ENCODE measurements at places on chromosomes 1 and 21. TPM values are rescaled to one million over a fixed set of nuclear protein-coding genes. Genes with fewer than 3 reads are reported as not detected.

GRCh38 chr21:46097336-46098293 lies at the start of gene COL6A2:
TSS of gene COL6A2 (plus strand) at chr21:46098112.
- no peaks in the 10 kb centered on the region for H3K27me3 ChIP-seq
- H3K27ac ChIP-seq = peak within 1 kb of the TSS; percentile 97
- H3K36me3 ChIP-seq = no peaks in the 10 kb centered on the region
- H3K4me3 ChIP-seq = peak within 1 kb of the TSS; percentile 88
- DNase-seq = peak; percentile 15
- H3K4me1 ChIP-seq = peaks cover 40% of the 10 kb centered on the region

KPRP gene
- total RNA-seq = not detected

DNA sequence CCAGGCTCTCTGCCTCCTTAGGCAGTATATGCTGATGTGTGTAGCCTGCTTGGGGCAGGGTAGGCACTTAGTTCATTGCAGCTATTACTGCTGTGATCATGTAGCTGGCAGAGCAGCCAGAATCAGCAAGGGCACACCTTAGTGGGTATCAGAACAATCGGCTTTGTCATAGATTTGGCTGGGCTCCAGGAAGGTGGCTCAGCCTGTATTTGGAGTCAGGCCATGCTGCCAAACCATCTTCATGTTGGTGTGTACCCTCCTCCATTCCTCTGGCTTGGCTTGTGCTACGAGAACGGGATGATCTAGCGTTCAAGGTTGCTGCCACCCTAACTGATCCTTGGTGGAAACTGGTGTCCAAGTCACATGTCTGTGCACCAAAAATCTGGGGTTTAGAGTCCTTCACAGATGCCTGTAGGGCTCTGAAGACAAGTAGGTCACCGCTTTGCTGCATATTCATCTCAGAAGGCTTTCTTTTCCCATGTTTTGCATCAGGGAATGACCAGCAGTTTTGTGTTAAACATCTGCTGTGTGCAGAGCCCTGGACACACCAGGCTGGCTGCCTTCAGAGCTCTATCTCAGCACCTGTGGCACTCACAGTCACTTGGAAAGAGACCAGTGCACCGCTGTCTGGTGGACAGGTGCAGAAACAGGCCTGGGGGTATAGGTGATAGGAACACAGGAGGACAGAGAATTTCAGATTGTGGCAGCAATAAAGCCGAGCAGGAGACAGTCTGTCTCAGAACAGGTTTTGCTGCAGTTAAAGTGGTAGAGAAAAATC lies 23.7 kb downstream of the VANGL1 start:
- peaks cover 8% of the 10 kb centered on the region for H3K36me3 ChIP-seq
- H3K4me1 ChIP-seq = peaks cover 21% of the 10 kb centered on the region
- H3K4me3 ChIP-seq = no peak overlapping the region

DNASE2B gene
- total RNA-seq = not detected

PTAFR gene
- 6.5 TPM for total RNA-seq

AMY1A gene
- not detected for total RNA-seq

FCAMR gene
- total RNA-seq = not detected

DNA sequence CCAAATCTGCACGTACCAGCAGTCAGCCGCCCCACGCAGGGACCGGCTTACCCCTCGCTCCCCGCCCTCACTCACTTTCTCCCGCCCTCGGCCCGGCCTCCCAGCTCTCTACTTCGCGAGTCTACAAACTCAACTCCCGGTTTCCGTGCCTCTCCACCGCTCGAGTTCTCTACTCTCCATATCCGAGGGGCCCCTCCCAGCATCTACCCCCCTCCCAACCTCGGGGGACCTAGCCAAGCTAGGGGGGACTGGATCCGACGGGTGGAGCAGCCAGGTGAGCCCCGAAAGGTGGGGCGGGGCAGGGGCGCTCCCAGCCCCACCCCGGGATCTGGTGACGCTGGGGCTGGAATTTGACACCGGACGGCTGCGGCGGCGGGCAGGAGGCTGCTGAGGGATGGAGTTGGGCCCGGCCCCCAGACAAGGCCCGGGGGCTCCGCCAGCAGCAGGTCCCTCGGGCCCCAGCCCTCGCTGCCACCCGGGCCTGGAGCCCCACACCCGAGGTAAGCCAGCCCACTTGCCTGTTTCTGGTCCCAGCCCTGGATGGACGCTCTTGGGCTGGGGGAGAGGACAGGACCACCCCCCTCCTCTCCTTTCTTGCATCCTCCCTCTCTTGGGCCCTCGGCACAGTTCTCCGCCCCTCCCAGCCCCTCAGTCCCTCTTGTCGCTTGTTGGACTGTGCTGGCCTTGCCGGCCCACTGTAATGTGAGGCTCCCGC lies at the start of gene ARTN:
Gene ARTN (plus strand): TSS at position 416 of the 715 bp plus-strand sequence. CDS start 1,856 bp downstream, outside the sequence.
- no peak for DNase-seq
- no peaks in the 10 kb centered on the region for H3K36me3 ChIP-seq
- peaks cover 15% of the 10 kb centered on the region for H3K4me1 ChIP-seq
- peak within 1 kb of the TSS; percentile 73 for H3K4me3 ChIP-seq
- no peak within 1 kb of the TSS for H3K27ac ChIP-seq
- H3K27me3 ChIP-seq = no peaks in the 10 kb centered on the region

- no peaks in the 10 kb centered on the region for H3K4me1 ChIP-seq
- no peak overlapping the region for H3K27ac ChIP-seq
- H3K36me3 ChIP-seq = no peaks in the 10 kb centered on the region
- H3K4me3 ChIP-seq = no peak overlapping the region
- DNase-seq = no peak
Observed at GRCh38 chr1:40004857-40005256, 35.7 kb upstream of the CAP1 start.

FAAH gene
- 21.9 TPM for total RNA-seq

DNA sequence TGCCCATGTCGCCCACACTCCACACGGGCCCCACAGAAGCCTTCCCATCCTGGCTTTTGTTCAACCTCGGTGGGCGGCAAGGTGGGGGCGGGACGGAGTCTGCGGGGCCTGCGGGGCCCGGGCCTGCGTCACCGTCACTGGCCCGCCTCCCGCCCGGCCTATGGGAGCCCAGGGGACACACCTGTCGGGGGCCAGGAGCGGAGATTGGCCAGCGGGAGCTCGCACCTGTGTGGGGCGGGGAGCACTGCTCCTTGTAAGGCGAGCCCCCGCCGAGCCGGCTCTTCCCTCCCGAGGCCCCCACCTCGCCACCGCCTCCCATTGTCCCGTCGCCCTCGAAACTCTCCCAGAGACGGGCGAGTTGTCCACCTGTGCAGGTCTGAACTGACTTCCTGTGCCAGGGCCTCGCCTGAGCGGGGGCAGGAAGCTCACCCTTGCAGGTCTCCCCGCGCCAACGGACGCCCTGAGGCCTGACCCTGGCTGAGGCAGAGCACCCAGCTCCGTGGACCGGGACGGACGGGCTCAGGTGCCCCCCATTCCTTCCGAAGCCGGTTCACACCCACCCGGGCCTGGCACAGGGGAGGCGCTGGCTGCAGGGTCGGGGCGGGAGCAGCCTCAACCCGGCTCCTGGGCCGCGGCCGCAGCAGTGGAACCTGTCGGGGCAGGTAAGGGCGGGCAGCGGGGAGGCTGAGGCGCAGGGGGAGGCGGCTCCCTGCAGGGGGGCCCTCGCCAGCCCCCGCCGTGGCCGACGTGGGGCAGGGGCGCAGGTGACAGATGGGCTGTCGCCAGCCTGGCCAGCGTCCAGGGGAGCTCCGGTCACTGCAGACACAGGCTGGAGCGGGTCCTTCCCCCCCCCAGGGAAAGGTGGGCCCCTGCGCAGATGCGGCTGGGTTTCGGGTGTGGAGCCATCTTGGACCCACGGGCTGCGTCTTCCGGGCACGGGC lies 10.8 kb upstream of the TTLL10 start:
- H3K4me1 ChIP-seq = peaks cover 7% of the 10 kb centered on the region
- DNase-seq = no peak
- H3K4me3 ChIP-seq = no peak overlapping the region
- no peaks in the 10 kb centered on the region for H3K36me3 ChIP-seq

- no peaks in the 10 kb centered on the region for H3K27me3 ChIP-seq
- H3K36me3 ChIP-seq = peaks cover 6% of the 10 kb centered on the region
- no peak for DNase-seq
Observed at GRCh38 chr1:235809688-235810397, 56.9 kb downstream of the LYST start.

DNA sequence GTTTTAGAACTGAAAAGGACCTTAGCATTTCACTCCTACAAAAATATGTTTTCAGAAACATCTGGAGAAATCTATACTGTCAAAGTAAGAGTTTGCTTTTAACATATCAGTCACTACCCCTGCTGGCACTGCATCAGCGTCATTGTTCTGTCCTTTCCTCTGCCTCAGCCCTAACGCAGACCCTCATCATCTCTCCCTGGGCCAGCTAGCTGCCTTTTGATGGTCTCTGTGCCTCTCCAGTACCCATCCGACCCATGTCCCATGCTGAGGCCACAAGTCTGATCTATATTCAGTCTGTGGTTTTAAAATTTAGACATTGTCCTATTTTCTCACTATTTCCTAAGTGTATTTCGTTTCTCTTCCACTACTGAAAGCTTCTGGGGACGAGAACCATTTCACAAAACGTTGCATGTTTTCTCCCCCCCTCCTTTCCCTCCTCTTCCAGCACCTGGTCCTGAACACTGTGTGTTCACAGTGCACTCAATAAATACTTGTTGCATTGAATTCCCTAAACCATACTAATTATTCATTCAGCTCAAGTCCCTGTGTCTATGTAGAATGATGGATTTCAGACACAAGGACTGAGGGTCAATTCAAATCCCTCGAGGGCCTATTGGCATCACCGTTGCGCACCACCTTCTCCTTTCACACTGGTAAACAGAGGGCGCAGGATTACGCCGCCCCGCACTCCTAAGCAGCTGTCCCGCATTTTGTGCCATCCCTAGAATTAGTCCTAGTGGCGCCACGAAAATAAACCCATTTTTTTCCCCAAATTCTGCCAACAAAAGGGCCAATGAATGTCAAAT lies 53.4 kb downstream of the CD2 start:
- no peak for DNase-seq
- no peak overlapping the region for H3K27ac ChIP-seq
- no peak overlapping the region for H3K4me3 ChIP-seq
- H3K4me1 ChIP-seq = no peaks in the 10 kb centered on the region
- H3K36me3 ChIP-seq = no peaks in the 10 kb centered on the region

GRCh38 chr1:106924360-106924759 lies 132.1 kb upstream of the PRMT6 start:
- no peak for DNase-seq
- no peak overlapping the region for H3K27ac ChIP-seq
- H3K36me3 ChIP-seq = no peaks in the 10 kb centered on the region

GRCh38 chr1:110283677-110284076 lies 55.5 kb upstream of the RBM15 start:
- H3K36me3 ChIP-seq = no peaks in the 10 kb centered on the region
- H3K27ac ChIP-seq = no peak overlapping the region
- DNase-seq = no peak
- H3K4me1 ChIP-seq = no peaks in the 10 kb centered on the region
- no peak overlapping the region for H3K4me3 ChIP-seq

DNA sequence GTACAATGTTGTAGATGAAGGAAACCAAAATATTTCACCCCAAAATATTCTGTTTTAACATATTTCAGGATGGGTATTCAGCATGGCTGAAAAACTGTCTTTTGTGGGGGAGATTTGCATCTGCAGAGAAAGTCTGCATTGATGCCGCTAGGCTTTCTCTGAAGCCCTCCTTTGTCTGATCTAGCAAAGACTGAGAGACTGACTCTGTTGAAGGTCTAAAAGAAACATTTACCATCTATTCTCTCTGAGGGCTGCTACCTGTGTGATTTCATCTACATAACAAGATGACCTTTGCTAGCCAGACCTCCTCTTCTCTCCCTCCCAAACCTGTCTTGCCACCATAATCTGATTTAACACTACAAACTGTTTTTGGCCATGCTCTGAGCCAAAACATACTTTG lies 12.4 kb upstream of the MT1HL1 start:
- no peak overlapping the region for H3K4me3 ChIP-seq
- peak overlapping the region; percentile 53 for H3K27ac ChIP-seq
- H3K4me1 ChIP-seq = peaks cover 12% of the 10 kb centered on the region
- DNase-seq = no peak

DNA sequence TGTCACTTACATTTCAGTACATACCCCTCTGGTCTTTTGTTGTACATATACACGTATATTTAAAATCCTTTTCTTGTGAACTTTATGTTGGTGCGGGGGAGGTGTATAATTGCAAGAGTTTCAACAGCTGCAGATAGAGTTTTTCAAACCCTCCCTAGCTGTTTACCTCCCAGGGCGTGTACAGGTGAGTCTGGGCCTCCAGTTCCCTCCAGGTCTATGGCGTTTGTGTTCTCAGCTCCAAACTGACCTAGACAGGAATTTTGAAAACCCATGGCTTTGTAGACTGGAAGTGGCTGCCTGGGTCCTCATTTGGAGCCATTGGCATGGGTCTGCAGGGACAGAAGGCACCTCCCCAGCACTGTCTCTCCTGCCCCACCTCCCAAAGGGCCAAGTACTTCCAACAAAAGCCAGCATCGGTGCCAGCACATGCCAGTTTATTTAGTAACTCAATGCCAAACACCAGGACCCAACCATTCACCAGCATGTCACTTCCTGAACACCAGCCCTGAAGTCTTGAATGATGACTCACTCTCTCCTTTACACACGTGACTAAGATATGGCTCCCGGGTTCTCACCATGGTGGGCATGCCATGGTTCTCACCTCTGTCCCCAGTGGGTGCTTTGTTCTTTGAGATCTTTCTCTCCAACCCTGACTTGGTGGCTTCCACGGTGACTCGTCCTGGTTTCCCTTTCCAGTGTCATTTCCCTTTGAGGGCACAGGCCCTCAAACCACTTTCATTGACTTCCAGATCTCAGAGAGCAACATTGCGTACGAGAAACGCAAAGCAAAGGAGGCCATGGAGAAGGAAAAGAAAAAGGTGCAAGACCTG lies 57.3 kb upstream of the EFHD2 start:
- no peak overlapping the region for H3K4me3 ChIP-seq
- H3K4me1 ChIP-seq = peaks cover 6% of the 10 kb centered on the region
- no peak for DNase-seq
- H3K27ac ChIP-seq = no peak overlapping the region

DNA sequence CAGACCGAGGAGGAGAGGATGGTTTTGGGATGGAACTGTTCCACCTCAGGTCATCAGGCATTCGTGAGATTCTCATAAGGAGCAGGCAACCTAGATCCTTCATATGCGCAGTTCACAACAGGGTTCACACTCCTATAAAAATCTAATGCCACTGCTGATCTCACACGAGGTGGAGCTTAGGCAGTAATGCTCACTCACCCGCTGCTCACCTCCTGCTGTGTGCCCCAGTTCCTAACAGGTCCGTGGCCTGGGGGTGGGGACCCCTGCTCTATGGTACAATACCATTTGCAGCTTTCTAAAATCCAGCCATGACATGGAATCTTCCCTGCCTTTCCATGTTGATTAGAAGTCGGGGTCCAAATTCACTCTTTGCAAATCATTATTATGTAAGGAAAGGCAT lies 72.1 kb downstream of the TGFBR3 start:
- H3K4me1 ChIP-seq = peaks cover 15% of the 10 kb centered on the region
- H3K27me3 ChIP-seq = no peaks in the 10 kb centered on the region
- no peak for DNase-seq

GRCh38 chr1:213983493-213984386 lies 4.0 kb upstream of the PROX1 start:
- H3K27ac ChIP-seq = no peak overlapping the region
- DNase-seq = no peak
- no peaks in the 10 kb centered on the region for H3K36me3 ChIP-seq
- peaks cover 38% of the 10 kb centered on the region for H3K4me1 ChIP-seq

- H3K36me3 ChIP-seq = no peaks in the 10 kb centered on the region
- no peaks in the 10 kb centered on the region for H3K27me3 ChIP-seq
- peaks cover 43% of the 10 kb centered on the region for H3K4me1 ChIP-seq
- H3K27ac ChIP-seq = no peak overlapping the region
Observed at GRCh38 chr1:9201401-9202239, 33.0 kb upstream of the H6PD start.

ZNF593OS gene
- not detected for total RNA-seq

PCBP3 gene
- 4.5 TPM for total RNA-seq
